ENCODE measurements at places on chromosomes 7 and 10.

DNA sequence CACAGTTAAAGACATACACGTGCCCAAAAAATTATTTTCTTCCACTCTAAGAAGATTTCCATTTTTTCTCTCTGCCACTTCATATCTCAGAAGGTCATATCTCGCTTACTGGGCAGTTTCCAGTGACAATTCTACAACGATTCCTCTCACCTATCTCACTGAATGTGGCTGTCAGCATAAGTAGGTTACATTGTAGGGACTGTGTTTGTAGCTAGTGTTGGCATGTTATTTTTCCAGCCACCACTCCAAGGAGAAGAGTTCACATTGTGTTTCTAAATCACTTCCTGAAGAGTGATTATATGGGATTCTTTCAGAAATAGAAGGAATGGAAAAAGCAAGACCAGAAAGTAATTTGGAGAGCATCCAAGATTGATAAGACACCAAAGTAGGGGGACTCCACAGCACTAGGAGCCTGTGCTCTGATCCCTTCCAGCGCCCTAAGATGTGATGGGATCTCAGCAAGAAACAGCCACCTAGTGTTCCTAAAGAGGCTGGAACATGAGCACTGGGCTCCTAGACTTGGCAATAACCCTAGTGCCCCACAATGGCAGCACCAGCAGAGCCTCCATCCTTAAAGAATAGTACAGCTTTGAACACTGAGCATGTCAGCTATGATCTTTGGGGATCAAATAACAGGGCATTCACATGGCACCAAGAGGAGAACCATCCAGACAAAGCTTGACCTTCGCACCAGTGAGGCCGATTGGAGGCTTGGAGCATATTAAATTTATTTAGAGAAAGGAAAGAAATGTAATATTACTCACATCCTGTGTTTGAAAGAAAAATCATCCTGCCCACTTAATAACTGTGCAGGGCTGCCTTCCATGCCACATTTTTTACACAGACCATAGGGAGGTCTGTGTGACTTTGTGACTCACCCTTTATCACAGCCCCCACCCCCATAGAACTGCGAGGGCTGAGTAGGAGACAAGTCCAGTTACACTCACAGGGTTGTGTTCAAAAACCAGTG is 51.8 kb downstream of the CAV1 start:
- no peak for DNase-seq

- no peak for DNase-seq
Observed at GRCh38 chr10:95558593-95559320, 2.4 kb downstream of the SORBS1 start.

DNA sequence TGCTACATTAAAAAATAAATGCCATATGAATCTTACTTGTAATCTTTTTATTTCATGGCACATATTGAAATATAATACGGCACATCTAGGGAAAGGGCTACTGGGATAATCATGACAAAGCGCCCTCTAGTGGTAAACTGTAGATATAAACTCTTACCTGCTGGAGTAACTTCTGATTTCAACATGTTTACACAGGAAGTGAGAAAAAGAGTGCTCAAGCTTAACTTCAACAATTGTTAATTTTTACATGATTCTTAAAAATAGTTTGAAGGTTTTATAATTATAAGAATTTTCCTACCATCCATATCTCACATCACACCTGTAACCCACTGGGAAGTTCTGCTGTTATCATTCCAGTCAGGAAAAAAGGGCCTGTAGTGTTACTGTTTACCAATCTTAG is 2.0 kb upstream of the HEPACAM2 start:
- no peak for DNase-seq

GRCh38 chr7:141648276-141649114 is 53.5 kb downstream of the DENND11 start:
- DNase-seq, result no peak

DNA sequence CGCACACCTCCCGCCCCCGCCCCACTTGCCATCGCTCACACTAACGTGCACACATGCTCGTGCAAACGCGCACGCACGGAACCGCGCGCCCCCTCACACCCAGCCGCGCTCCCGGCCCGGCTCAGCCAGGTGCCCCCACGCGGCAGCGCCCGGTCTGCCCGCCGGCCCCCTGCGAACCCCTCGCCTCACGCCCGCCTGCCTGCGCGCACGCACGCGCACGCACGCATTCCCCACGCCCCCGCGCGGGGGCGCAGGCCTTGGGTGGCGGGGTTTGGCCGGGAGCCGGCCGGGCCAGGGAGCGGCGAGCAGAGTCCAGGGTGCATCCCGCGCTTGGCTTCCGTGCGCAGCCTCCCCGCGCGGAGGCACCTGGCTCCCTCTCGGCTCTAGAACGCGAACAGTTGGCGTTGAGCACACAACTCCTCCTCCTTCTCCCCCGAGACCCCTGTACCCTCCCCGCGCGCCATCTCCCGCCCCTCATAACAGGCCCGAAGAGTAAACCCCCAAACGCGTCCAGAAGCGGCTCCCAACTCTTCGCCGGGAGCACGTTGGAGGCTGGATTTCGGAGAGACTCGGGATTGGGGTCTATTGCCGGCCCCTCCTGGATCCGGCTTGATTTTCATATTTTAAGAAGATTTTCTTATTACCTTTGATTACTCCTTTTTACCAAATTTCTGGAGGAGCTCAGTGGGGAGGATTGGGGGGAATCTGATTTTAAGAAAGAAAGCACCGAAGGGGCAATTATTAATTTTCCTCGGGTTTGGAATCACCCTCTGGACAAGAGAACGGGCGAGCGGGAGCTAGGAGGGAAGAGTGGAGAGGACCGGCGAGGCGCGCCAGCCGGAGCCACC is 527 bp upstream of the SORCS3 start:
- DNase-seq, result no peak

- no peak for DNase-seq
Observed at GRCh38 chr7:108592646-108593201, 23.1 kb downstream of the DNAJB9 start.
